ENCODE measurements at places on chromosomes 5 and 9.

- DNase-seq = no peak
These were observed 144.2 kb upstream of the RAI14 start for GRCh38 chr5:34511915-34512314.

DNA sequence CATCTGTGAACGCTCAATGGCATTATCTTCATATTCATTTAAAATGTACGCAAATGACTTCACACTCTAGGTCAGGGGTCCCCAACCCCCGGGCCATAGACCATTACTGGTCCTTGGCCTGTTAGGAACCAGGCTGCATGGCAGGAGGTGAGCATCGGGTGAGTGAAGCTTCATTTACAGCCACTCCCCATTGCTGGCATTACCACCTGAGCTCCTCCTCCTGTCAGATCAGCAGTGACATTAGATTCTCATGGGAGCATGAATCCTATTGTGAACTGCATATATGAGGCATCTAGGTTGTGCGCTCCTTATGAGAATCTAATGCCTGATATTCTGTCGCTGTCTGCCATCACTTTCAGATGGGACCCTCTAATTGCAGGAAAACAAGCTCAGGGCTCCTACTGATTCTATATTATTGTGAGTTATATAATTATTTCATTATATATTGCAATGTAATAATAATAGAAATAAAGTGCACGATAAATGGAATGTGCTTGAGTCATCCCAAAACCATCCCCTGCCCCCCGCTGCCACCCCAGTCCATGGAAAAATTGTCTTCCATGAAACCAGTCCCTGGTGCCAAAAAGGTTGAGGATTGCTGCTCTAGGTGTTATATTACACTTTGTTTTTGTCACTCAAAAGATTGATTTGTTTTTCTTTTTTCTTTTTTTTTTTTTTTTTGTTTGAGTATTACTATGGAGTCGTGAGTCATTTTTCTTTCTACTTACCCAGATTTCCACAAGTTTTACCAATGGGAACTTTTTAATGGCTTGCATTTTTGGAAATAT is 127.2 kb downstream of the DOCK8 start:
- no peak for DNase-seq

- DNase-seq = no peak
These were observed 148.7 kb downstream of the FAM174A start for GRCh38 chr5:100683881-100684280.

GRCh38 chr5:30600892-30601291 is 592.6 kb upstream of the CDH6 start:
- DNase-seq = no peak

GRCh38 chr9:83526211-83526610 is 12.0 kb downstream of the FRMD3 start:
- DNase-seq = no peak

GRCh38 chr9:106799152-106799551 is 63.8 kb upstream of the ZNF462 start:
- peak; percentile 66 for DNase-seq

DNA sequence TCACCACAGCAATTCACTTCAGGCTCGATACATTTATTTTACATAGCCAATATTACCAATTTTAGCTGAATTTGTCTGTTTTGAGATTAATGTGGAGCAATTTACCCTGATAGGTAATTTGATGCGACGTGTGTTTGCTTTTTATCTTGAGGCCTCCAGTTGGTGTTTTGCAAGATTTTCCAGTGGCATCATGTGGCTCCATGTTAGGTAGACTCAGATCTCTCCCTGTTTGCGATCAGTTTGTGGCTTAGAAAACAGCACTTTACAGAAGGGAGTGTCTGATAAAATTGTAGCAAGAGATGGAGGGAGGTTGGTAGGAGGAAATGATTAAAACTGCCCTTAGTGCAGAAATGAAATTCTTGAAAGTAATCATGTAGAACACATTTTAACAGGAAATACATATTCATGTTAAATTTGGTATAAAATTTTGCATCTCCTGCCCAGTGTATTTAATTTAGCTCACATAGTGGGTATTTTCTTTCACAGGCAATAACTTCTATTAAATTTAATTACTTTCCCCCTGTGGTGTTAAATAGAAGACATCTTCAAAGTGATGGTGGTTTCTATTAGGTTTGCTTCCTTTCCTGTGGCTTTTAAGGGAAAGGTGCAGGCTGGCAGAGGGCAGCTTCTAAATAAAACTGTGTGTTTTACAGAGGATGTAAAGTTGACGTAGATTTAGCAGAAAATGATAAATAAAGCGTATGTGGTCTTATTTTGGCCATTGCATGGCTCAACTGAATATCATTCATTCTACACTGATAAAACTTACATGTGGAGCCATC is 135.8 kb downstream of the KDM4C start:
- DNase-seq = no peak

DNA sequence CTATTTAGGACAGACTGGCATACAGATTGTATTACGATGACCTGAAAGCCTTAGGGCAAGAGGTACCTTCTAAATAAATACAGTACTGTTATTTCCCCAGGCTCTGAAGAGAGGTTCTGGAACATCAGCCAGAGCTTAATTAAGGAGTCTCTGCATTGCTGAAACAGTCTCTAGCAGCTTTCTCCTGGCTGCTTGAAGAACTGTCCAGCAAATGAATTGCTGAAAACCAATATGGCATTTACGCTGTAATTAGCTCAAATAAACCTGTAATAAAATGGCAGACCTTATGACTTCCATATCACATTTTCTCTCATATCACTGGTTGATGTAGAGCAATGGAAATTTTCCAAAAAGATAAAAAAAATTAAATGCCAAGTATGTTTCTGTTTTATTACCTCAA is 636.3 kb downstream of the GABRG2 start:
- DNase-seq = no peak

DNA sequence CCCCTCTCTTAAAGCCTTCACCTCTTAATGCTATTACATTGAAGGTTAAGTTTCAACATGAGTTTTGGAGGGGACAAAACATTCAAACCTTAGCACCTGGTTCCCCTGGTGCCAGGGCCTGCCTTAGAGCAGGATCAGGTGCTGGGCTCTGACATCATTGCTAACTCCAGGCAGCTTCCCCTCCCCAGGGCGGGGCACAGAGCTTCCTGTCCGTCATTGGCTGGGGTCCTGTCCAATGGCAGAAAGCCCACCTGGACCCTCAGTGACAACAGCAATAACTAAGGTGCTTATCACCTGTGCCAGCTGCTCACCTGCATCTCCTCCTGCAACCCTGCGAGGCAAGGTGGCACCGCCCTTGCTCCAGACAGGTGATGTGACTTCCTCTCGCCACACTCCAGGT is 177.4 kb downstream of the NSG2 start:
- DNase-seq = no peak

- no peak for DNase-seq
These were observed 43.3 kb downstream of the MCTP1 start for GRCh38 chr5:95241635-95242034.

GRCh38 chr9:131500377-131500776 is 2.3 kb upstream of the POMT1 start:
- no peak for DNase-seq

GRCh38 chr9:20294046-20294750 is 328.1 kb downstream of the MLLT3 start:
- no peak for DNase-seq

- DNase-seq = peak; percentile 18
These were observed 235.7 kb downstream of the HSPA4 start for GRCh38 chr5:133287500-133287899.

GRCh38 chr5:42516282-42517042 is 93.2 kb downstream of the GHR start:
- no peak for DNase-seq

GRCh38 chr9:36149197-36149596 is 12.7 kb downstream of the GLIPR2 start:
- peak; percentile 62 for DNase-seq

- DNase-seq = peak; percentile 49
These were observed 20.8 kb downstream of the STKLD1 start for GRCh38 chr9:133396952-133397351.

DNA sequence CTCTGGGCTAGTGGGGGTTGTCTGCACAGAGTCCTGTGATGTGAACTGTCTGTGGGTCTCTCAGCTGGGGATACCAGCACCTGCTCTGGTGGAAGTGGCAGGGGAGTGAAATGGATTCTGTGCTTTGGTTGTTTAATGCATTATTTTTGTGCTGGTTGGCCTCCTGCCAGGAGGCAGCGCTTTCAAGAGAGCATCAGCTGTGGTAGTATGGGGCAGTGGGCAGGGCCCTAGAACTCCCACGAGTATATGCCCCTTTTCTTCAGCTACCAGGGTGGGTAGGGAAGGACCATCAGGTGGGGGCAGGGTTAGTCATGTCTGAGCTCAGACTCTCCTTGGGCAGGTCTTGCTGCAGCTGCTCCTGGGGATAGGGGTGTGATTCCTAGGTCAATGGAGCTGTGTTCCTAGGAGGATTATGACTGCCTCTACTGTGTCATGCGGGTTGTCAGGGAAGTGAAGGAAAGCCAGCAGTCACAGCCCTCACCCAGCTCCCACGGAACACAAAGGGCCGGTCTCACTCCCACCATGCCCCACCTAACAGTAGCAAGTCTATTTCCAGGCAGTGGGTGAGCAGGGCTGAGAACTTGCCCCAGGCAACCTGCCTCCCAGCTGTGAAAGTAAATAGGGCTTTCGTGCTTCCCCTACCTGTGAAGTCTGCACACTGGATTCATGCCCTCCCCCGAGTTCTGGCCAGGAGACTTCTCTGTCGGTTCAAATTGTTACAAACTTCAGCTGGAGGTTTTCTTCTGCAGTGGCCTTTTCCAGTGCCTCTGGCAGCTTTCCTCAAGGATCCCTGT is 25.7 kb upstream of the FAM81B start:
- no peak for DNase-seq

GRCh38 chr5:73607228-73607627 is 18.8 kb upstream of the ARHGEF28 start:
- no peak for DNase-seq

- DNase-seq = peak; percentile 41
These were observed 122.0 kb downstream of the DRD1 start for GRCh38 chr5:175321927-175322532.

- no peak for DNase-seq
These were observed 24.8 kb downstream of the ADCY2 start for GRCh38 chr5:7420510-7421280.

DNA sequence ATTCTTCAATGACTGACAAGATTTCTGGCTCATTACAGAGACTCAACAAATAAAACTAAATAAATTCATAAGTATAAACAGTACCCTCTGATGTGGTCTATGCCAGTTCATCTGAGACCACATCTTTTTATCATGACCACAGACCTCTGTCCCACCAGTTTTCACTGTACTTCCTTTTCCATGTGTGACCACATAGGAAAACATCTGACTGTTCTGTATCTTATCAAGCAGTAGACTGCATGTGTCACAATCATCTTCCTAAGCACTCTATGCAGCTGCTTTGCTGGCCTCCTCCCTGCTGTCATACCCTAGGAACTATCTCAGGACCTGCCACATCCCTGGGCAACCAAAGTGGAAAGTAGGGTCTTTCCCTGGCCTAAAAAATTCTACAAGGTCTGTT is 205.0 kb upstream of the ZNF462 start:
- DNase-seq = no peak

Data from AG08396 (cell line).